CD8-positive, alpha-beta T cell (primary cell): ENCODE measurements at places on chromosomes 11 and 22. TPM values are rescaled to one million over a fixed set of nuclear protein-coding genes. Genes with fewer than 3 reads are reported as not detected.

Gene FXYD2
- total RNA-seq, result 9.6 TPM

Gene ZDHHC5
- total RNA-seq, result 66.7 TPM

Gene OR2AG2
- not detected for total RNA-seq

Gene BID
- total RNA-seq, result 15.0 TPM

Gene SPCS2
- total RNA-seq, result 38.1 TPM

Gene OR6M1
- not detected for total RNA-seq
